Activated T-helper 2 cell treated with anti-CD3 and anti-CD28 coated beads, Interferon-gamma antibody, Interleukin-2, Interleukin-4, amounts not matched to agents 10 μg/mL and 5 μg/mL and 100 μg/mL, durations not matched to agents 14 hours and 24 hours and 36 hours (primary cell): ENCODE measurements at places on chromosomes 2 and 18.

DNA sequence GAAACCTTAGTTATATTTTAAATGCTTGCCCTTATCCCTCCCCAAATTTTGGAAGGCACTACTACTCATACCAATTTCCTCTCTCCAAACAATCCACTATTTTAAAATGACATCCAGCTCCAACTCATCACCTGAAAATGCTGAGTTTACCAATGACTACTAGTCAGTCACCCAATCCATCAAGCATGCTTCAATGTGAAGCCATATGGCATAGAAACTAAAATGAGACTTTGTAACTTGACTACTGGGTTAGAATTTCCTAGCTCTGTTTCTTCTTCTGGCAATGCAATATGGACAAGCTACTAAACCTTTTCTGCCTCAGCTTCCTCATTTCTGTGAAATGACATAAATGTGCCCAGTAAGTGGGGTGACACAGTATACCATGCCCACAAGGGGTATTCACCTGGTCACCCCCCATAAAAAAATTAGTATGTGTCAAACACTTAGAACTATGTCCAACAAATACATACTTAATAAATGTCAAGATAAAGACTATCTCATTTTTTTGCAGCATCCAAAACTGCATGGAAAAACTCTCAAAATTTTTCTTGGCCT lies 10.0 kb upstream of the STPG4 start:
- no peak for DNase-seq

DNA sequence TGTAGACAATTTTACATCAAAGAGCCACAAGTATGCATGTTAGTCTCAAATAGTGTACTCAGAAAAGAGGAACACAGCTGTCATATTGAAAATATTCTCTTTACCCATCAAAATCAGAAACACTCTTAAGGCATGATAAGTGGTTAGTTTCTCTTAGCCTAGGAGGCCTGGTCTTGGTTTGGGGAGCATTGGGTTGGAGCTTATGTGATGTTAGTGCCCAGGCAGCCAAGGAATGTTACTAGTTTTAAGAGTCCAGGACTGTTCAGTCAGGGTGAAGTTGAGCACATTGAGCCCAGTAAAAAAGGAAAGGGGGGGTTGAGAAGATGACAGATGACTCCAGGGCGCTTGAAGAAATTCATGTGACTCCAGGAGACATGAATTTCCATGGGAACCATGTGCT lies 340.6 kb downstream of the HRH4 start:
- no peak for DNase-seq

- DNase-seq, result no peak
Measured at GRCh38 chr2:207767461-207768167, 2.1 kb downstream of the FZD5 start.

- no peak for DNase-seq
Measured at GRCh38 chr2:209147981-209148380, 275.9 kb upstream of the MAP2 start.

DNA sequence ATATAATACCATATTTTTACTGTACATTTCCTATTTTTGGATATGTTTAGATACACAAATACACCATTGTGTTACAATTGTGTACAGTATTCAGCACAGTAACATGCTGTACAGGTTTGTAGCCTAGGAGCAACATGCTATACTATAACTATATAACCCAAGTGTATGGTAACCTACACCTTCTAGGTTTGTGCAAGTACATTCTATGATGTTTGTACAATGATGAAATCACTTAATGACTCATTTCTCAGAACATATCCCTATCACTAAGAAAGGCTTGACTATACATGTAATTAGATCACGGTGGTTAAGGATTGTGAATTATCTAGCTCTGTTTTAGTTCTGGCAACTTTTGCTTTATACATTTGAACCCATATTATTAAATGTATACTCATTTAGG lies 31.3 kb downstream of the NPHP1 start:
- DNase-seq, result no peak

DNA sequence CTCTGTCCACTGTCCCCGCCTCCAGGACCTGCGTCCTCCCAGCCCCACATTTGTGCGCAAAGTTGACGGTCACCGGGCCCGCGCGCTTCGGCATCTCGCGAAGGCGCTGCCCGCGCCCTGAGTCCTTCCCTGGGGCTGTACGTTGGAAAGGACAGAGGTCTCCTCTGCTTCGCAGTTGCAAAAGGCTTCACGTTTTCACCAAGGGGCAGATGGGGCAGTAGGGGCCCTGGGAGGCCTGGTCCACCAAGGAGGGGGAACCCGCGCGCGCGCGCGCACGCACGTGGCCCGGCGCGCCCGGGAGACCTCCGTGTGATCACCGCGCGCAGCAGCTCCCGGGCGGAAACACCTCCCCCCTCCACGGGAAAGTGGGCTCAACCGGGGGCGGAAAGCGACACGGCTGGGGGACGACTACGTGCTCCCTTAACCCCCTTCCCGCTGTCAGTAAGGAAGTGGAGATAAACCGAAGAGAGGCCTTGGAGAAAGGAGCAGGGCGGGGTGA lies 21.9 kb downstream of the TEX44 start:
- no peak for DNase-seq
